ENCODE measurements at places on chromosomes 1 and 21. TPM values are rescaled to one million over a fixed set of nuclear protein-coding genes. Genes with fewer than 3 reads are reported as not detected.

- DNase-seq: no peak
Observed at GRCh38 chr1:193979219-193979618, 792.8 kb upstream of the B3GALT2 start.

- no peak for DNase-seq
Observed at GRCh38 chr1:42940851-42941639, 17.6 kb downstream of the SLC2A1 start.

DNA sequence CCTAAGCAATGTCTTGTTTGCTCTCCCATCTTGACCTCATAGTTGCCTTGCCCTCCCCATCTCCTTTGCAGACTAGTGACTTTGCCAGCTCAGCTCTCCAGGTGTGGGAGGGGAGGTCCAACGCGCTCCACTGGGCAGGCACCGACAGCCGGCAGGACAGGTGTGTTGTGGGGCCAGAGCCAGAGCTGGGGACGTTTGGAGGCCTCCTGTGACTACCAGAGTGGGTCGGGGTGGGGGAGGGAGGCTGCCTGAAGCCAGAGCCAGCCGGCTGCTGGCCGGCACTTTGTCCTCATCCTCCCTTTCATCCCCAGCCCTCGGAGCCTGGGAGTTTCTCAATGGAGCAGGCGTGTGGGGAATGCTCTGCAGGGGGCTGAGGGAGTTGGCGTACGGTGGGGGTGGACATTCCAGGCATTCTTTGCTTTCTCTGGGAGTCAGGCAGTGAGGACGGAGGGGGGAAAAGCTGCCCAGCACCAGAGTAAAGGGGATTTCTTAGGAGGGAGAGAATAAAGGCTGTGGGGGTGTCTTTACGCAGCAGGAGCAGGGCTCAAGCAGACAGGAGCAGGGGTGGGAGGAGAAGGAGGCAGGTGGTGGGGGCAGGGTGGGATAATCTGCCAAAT is 20.2 kb downstream of the NUAK2 start:
- DNase-seq: no peak

DNA sequence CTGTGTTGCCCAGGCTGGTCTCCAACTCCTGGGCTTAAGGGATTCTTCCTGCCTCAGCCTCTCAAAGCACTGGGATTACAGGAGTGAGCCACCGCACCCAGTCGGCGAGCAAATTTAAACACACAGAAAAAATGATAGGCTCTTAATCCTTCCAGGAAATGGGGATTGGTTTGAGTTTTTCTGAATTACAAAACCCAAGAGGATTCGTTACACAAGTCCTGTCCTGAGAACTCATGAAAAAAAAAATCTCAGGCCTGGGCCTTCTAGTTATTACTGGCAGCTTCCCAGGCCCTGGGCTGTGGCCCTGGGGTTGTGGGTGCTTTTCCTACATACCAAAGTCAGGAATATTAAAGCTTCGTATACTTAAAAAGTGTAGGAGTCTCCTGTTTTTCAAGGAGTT is 6.3 kb upstream of the IFNGR2 start:
- no peak for DNase-seq

DNA sequence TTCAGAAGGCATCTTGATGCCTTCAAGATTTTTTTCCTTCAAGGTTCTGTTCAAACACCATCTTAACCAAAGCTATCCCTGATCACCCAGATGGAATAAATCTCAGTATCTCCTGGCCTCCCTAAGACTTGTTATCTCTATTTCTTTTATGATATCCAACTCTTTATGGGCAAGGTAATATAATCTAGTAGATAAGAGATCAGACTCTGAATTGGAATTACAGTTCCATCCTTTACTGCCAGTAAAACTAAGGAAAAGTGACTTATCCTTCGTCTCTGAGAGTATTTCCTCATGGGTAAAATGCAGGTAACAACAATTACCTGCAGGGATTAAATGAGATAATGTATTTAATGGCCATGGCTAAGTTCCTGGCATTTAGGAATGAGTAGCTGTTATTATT is 445.0 kb upstream of the DAB1 start:
- no peak for DNase-seq

- no peak for DNase-seq
Observed at GRCh38 chr1:36408479-36408878, 10.8 kb upstream of the LSM10 start.

DNA sequence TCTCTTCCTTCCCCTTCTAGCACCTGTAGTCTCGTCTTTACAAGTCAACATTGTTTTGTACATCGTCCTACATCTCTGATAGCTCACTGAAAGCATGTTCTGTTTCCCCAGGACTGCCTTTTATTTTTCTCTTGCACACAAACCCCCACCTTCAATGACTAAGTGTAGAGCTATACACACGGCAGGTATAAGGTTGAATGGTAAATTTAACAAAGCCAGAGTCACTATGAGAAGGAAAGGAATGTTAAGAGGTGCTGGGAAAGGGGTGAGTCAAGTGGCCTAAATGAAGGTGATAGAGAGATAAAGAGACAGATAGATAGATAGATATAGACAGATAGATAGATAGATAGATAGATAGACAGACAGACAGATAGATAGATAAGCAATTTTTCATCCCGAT is 134.3 kb upstream of the ATP1B1 start:
- DNase-seq: no peak

DNA sequence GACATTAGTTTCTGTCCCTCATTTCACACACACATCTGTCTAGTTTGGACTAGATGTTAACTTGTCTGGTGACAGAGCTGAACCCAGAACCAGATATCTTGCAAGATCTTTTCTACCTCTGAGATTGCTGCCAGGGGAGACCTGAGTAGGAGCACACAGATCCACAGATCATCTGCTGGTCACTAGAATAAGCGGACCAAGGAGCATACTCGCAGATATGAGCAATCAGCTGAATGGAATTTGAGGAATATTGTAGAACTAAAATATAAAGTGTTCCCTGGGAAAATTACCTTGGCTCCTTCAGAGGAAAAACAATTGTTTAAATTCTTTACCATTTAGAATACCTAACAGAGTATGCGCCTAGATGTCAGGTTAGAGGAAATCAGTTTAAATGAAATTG is 90.7 kb downstream of the TNFSF18 start:
- no peak for DNase-seq

DNA sequence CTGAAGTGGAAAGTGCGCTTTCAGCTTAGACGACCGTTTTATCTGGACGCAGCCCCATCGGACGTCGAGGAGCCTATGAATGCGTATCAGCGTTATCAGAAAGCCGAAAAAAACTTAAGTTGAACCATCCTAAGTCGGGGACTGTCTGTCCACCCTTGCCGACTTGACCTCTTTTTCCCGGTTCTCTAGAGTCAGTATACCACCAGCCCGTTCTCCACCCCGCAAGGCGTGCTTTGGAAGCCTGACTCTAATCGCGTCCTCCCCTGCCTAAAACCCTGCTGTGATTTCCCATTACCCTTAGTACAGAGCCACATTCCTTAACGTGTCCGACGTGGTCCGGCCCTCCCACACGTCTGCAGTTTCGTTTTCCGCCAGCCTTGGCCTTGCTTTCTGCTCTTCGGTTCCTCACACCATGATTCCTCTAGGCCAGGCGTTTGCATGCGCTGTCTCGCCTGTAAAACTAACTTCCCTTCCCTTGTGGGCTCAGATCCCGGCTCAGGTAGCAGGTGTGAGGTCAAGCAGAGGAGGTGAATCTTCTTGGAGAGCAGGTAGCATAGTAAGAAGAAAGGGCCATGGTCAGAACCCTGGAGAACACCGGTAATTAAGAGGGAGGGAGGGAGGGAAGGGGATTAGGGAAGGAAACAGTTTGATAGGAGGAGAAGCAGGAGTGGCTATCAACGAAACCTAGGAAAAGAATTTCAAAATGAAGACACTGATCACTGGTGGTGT is 865 bp downstream of the ADPRS start:
- DNase-seq: no peak

GRCh38 chr1:14970115-14970798 is 183.3 kb upstream of the TMEM51 start:
- DNase-seq: no peak

DNA sequence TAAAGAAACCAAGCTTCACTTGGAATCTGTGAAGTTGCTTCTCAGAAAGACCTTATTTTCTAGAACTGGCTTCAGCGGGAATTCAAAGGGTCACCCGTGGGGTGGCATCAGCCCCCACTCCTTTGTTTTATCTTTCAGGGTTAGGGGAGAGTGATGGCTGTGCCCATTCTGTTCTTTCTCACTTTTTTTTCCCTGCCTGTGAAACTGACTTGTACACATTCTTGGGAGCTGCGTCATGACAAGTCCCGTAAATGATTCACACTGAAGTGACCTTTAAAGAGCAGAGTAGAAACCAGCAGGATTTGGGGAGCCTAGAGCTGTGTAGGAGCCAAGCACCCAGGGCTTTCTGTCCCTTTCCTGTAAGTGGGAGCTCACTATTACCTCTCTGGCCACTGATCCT is 43.8 kb downstream of the SLC44A3 start:
- no peak for DNase-seq

DNA sequence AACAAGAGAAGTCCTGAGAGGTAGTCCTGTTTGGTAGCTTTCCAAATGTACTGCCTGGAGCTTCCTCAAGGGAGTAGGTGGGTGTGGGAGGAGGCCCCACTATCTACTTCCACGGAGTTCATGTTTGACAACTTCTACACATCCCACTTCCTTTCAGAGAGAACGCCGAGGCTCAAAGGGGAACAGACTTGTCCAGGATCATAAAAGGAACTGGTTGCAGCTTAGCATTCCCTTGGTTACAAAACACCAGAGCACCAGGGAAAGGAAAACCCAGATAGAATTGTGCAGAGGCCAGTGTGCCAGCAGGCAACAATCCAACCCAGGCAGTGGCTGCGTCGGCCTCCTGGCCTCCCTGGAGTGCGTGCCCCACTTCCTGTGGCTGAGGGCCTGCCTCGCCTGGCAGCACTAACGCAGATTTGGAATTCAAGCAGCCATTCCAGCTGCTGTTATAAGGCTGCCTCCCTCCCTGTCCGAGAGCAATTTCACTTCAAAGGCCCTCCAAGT is 4.2 kb upstream of the RAP1GAP start:
- peak; percentile 81 for DNase-seq

DNA sequence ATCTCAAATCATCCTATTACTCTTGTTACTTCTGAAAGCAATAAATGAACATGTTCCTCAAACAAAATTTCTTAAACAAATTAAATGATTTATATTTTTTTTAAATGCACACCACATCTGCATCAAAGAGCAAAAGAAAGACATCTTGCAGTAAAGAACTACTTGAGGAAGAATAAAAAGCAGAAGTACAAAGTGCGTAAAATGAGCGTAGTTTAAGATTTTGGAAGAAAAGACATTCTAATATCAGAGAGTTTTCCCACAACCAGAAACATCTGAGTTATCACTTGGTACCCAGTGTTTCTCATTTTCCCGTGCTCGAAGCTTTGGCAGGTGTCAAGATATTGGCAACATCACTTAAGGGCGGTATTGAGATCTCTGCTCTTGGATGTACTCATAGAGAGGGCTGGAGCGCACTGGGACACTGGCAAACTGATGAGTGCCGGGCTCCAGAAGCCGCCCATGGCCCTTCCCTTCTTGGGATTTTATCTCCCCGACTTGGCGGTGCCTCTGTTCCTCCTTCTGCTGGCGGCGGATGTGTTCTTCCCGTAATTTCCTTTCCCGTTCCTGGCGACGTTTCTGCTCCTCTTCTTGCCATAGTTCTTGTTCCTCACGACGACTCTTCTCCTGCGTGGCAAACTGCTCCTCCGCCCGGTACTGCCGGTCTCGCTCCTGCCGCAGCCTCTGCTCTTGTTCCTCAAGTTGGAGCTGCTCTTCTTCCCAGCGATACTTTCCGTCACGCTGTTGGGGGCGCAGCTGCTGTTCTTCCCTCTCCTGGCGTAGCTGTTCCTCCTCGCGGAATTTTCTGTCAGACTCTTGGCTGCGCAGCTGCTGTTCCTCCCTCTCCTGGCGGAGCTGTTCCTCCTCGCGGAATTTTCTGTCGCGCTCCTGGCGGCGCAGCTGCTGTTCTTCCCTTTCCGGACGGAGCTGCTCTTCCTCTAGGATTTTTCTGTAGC is 7.9 kb downstream of the TCHH start:
- no peak for DNase-seq

- no peak for DNase-seq
Observed at GRCh38 chr1:182235604-182235951, 156.0 kb downstream of the GLUL start.

GRCh38 chr1:213014642-213015041 is 1.0 kb downstream of the ANGEL2 start:
- DNase-seq: no peak

- no peak for DNase-seq
Observed at GRCh38 chr1:32231843-32232432, 9.7 kb downstream of the EIF3I start.

DNA sequence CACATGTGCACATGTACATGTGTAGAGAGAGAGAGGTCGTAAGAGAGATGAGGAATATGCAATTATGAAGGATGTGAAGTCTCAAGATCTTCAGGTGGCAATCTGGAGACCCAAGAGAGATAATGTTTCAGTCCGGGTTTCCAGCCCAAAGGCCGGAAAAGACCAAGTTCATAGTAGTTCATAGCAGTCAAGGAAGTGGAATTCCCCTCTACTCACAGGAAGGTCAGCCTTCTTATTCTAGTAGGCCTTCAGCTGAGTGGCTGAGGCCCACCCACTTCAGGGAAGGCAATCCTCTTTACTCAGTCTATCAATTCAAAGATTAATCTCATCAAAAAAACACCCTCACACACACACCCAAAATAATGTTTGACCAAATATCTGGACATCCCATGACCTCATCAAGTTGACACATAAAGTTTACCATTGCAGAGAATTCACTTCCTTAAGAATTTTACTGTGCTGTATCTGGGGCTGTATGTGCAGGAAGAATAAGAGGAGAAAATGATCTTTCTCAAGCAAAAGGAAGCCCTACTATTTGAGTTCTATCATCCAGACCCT is 114.6 kb downstream of the TNFSF18 start:
- DNase-seq: no peak

GRCh38 chr1:228925691-228926090 is 190.4 kb downstream of the RHOU start:
- DNase-seq: no peak

- no peak for DNase-seq
Observed at GRCh38 chr1:106889583-106889982, 166.9 kb upstream of the PRMT6 start.

DNA sequence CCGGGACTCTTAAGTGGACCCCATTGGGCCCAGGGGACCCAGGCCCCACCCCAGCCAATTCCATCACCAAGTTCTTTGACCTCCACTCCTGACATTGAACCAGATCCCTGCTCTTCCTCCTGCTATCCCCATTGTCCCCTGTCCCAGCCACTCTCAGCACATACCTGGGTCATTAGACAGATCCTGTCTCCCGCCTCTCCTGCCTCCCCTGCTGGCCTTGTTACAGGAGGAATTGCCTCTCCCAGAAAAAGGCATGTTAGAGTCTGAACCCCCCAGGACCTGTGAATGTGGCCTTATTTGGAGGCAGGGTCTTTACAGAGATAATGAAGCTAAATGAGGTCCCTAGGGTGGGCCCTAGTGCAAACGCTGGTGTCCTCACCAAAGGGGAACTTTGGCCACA is 301.9 kb downstream of the NPHP4 start:
- no peak for DNase-seq

The VASH2 gene
- 4.2 TPM for total RNA-seq

The TSPAN2 gene
- total RNA-seq: 10.6 TPM

The PGLYRP3 gene
- total RNA-seq: 28.7 TPM

The RBM15 gene
- total RNA-seq: 36.6 TPM

The ATP5IF1 gene
- total RNA-seq: 224 TPM

The KLF17 gene
- 0.25 TPM for total RNA-seq

The ELAPOR1 gene
- 0.25 TPM for total RNA-seq

The SELE gene
- total RNA-seq: 11.5 TPM

The KCNN3 gene
- 7.4 TPM for total RNA-seq

The RSPH1 gene
- not detected for total RNA-seq

The EXTL1 gene
- total RNA-seq: 0.74 TPM

Data from vagina (tissue), 2 donors.